ENCODE measurements at places on chromosomes 7 and 10.
A peak's percentile ranks its signal among the peaks of the same experiment; 100 is the strongest.

DNA sequence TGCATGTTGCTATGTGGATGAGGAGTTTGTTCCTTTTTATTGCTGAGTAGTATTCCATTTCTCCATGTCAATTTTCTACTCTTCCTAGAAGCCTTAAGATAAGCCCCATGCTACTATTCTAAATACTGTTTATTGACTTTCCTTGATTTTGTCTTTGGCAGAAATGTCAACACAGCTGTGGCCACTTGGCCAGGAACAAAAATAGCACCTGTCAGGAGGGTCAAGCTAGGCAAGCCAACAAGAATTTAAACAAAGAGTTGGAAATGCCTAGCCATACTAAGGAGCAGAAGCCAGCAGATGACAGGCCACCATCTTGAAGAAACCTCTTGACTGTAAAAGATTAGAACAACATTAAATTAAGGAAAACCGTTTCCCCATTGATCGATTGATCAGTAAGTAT lies 34.7 kb downstream of the JAZF1 start:
- DNase-seq = no peak

GRCh38 chr7:79290841-79291497 lies 162.5 kb downstream of the MAGI2 start:
- peak; percentile 30 for DNase-seq

DNA sequence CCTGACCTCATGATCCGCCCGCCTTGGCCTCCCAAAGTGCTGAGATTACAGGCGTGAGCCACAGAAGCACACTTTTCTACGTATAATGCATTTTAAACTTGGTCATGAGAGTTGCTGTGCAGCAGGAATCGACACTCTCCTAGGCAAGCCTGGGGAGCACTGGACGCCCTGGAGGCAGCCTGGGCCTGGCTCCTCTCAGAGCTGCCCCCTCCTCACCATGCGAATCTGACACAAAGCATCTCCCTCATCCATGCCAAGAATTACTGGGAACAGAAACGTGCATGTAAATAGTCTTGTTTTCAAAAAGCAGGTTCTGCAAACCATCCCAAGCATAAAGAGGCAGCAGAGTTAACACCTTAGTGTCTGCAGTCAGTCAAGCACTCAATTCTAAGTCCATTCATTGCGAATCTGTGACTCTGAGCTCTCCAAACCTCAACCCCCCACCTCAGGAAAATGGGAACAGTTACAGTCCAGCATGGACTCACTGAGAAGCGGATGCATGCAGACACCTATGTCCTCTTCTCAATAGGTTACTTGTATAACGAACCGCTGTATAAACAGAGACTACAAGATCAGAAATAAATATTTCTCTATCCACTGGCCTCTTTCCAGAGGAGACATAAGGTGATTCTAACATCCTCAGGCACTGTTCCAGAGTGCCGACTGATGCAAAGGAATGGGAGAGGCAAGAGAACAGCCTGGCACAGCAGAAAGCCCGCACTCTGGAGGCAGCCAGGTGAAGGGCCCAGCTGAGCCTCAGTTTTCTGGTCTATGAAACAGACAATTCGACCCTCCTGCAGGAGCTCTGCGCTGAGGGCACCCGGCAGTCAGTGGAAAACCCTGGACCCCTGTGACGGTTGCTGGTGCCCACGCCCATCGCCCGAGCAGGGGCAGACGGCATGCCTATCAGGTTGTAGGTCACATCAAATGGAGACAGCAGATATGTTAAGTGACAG lies 68.9 kb downstream of the MAD1L1 start:
- no peak for DNase-seq

DNA sequence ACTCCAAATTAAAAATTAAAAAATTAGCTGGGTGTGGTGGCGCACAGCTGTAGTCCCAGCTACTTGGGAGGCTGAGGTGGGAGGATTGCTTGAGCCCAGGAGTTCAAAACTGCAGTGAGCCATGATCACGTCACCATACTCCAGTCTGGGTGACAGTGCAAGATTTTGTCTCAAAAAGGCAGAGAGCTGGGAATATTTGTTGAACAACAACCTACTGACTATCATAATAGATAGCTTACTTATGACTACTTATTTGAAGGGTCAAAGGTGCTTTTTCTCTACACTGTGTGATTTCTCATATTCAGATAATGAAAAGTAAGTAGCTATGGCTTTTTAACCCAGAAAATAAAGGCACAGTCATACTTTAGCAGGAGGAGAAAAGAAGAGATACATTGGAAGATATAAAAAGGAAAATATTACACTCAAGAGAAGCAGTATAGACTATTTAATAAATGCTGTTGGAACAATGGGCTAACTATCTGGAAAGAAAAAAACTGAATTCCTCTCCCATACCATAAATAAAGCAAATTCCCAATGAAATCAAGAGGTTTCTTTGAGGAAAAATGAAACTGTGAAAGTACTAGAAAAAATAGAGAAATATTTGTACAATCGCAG lies 6.7 kb downstream of the GSDME start:
- peak; percentile 25 for DNase-seq

GRCh38 chr10:73229567-73229966 lies 17.5 kb downstream of the DNAJC9 start:
- DNase-seq = no peak

DNA sequence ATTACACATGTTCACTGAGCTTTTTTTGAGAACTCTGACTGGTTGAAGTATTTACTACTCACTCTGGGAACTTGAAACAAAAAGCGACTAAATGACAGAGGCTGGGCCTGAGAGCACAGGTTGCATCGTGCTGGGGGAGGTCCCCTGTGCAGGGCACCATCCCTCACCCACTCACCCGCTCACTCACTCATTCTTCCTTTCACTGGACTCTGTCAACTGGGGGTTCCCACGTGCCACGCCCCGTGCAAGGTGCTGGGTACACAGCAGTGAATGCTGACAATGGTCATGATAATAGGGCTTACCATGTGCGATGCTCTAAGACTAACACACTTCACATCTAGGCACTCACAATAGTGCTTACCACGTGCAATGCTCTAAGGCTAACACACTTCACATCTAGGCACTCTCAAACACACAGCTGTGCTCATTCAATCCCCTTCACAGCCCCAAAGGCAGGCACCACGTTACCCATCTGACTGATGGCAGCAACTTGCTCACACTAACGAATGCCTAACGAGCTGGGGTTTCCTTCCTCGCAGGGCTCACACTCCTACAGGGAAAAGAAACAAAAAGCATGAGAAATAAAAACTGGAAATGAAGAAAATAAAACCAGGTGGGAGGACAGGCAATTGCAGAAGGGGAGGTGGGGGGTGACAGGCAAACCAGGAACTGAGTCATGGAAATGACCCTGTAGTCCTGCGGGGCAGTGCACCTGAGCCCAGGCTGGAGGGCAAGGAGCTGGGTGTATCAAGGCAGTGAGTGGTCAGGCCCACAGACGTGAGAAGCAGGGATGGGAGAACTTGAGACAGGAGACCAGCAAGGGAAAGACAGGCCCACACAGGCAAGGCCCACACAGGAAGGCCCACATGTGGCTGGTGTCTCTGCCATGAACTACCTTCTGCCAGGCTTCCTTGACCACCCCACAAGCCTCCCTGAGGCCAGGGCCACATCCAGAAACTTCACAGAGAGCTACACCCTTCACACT lies 147.0 kb upstream of the FAM20C start:
- DNase-seq = no peak

DNA sequence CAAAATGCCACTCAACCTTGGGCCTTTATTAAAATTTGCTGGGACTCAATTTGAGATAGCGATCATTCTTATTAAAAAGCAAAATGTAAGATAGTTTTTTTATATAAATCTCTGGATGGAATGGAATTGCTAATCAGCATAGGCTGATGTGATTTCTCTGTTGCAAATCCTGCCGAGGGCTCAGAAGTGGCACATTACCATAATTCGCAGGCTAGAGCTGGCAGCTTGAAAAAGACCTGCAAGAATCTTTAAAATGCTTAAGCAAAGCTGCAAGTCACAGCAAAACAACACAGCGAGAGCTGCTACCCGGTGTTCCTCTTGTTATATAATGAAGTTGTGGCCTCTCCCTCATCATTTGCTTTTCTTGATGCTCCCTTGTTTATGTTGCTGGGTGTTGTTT lies 448.1 kb downstream of the GATA3 start:
- no peak for DNase-seq

- peak; percentile 12 for DNase-seq
Measured at GRCh38 chr10:8913720-8914119, 859.2 kb downstream of the GATA3 start.

- DNase-seq = peak; percentile 52
Measured at GRCh38 chr7:33933611-33934281, 28.4 kb downstream of the BMPER start.

DNA sequence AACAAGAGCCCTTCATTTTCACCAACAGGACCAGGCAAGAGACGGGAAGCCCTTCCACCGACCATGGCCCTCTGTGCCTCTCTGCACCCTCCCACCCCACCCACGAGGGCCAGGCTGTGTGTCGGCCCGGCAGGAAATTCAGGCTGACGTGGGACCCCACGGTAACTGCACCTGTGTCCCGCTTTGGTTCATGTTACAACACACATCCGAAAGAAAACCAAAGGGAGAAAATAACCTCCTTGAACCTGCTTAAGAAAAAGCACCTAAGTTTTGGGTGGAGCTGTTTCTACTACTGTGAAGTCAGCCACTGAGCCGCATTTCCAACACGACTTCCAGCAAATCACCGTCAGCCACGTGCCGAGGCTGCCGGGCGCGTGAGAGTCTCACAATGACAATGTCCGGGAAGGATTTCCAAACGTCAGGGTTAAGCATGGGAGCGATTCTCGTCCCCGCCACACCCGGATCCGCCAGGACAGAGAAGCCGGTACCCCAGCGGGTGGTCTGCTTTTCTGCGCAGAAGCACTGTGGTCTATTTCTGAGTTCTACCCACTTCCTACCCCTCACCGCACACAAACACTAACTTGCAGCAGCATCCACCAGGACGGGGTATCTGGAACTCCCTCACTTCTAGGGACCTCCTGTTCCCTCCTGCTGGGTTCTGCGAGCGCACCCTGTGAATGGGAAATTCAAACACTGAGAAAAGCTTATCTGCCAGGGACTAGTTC lies 36.6 kb downstream of the AMZ1 start:
- DNase-seq = no peak

DNA sequence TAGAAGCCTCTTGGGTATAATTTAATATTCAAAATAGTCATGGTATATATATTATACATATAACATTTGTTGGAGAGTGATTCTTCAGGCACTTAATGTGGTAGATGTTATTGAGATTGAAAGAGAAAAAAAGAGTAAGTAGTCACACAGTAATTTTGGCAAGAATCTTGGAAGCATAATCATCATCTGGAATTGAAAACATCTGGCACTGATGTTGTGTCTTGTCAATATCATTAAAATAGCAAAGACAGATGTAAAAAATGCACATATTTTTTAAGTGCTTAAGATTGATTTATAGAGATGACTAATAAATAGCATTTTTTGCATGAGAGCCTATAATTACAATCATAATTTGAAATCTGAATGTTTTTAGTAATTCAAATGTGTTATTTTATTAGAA lies 9.5 kb downstream of the SEMA3D start:
- DNase-seq = no peak

- no peak for DNase-seq
Measured at GRCh38 chr10:44361109-44361508, 23.8 kb downstream of the CXCL12 start.

DNA sequence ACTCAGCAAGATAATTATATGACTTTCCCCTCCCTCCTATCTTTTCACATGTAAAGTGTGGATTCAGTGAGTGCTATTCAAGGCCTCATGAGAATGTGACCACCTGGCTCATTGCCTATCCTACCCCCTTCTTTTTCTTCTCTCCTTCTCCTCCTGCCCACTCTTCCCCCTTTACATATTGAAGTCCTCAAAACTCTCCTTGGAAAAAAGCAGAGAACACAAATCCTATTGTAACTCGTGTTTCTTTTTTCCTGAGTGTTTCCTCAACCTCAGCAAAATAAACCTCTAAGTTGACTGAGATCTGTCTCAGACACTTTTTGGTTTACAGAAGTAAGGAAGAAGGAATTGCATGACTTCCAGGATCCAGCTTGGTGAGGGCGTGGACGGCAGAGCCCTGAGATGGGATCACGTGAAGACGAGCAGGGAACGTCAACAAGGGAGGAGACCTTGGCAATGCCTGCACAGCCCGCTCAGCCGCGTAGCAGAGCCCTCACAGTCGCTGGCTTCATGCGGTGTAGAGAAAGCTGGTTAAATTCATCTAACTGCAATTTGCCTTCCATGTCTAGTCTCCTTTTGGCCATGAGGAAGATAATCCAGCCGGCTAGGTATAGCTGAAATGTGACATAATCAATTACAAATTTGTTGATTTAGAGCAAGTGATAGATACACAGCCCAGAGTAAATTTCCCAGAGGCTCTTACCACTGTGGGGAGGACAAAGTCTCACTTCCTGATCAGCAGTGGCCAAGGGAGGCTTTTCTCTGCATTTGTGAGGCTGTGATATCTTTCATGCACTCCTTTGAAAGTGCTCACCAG lies 75.7 kb downstream of the LYZL2 start:
- peak; percentile 72 for DNase-seq

- DNase-seq = no peak
Measured at GRCh38 chr10:4130685-4131084, 345.7 kb upstream of the KLF6 start.

GRCh38 chr10:59047180-59047579 lies 129.3 kb upstream of the PHYHIPL start:
- DNase-seq = no peak

- DNase-seq = peak; percentile 35
Measured at GRCh38 chr10:6729071-6729774, 149.1 kb upstream of the PRKCQ start.

GRCh38 chr7:54961391-54961790 lies 57.4 kb upstream of the EGFR start:
- DNase-seq = no peak

DNA sequence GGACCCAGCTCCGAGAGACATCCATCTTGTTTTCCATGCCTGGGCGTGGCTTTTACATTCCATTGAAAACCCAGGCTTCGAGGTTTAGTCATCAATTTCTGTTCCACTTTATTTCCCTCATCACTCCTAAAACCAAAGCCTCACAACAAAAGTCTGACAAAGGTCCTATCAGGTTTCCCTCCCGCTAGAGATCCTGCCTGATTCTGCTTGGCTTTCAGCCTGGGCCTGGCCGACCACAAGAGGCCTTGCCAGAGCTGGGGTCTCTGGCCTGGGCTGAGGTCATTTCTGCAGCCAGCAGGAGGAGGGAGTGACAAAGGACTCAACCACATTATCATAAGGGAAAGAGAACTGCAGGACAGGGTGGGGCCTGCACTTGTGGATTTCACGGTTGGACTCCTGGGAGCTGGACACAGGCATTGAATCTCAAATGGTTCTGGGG lies 167.0 kb downstream of the FANK1 start:
- DNase-seq = peak; percentile 48

- DNase-seq = no peak
Measured at GRCh38 chr10:73763343-73763742, 18.5 kb upstream of the CHCHD1 start.

GRCh38 chr10:103428989-103429643 lies 23.1 kb downstream of the CALHM2 start:
- DNase-seq = no peak

DNA sequence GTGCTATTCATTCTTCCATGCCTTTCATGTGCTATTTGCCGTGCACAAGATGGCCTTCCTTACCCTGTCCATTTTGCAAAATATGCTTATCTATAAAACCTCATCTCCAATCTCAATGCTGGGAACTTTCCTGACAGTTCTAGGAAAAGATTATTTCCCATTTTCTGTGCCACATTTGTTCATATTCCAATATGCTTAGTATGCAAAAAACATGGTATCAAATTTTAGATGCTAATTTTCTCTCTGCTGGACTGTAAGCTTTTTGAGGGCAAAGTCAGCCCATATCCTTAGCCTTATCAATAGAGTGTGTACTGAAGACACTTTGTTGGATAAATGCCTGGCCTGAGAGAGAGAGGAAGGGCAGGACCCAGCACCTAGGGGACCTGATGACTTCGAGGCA lies 39.4 kb downstream of the MGAM2 start:
- DNase-seq = no peak

Data from fibroblast of pulmonary artery (primary cell).